ENCODE measurements at places on chromosomes 2 and 18. TPM values are rescaled to one million over a fixed set of nuclear protein-coding genes. Genes with fewer than 3 reads are reported as not detected.

DNA sequence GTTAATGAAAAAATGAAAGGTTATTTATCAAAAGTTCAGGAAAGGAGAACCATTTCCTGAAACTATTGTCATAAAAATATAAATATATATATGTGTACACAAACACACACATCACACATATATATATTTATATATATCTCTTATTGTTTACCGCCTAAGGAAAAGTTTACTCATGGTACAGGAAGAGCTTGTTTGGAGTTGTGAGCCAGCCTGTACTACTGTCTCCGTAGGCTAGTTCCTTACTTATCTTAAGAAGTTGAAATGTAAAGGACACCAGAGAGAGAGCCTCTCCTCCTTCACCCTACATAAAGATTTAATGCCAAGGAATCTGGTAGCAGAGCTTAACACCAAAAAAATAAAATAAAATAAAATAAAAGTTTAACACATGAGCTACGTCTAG is 19.6 kb downstream of the DSC1 start:
- H3K36me3 ChIP-seq, result no peaks in the 10 kb centered on the region
- H3K27ac ChIP-seq, result no peak overlapping the region
- H3K4me1 ChIP-seq, result no peaks in the 10 kb centered on the region

DNA sequence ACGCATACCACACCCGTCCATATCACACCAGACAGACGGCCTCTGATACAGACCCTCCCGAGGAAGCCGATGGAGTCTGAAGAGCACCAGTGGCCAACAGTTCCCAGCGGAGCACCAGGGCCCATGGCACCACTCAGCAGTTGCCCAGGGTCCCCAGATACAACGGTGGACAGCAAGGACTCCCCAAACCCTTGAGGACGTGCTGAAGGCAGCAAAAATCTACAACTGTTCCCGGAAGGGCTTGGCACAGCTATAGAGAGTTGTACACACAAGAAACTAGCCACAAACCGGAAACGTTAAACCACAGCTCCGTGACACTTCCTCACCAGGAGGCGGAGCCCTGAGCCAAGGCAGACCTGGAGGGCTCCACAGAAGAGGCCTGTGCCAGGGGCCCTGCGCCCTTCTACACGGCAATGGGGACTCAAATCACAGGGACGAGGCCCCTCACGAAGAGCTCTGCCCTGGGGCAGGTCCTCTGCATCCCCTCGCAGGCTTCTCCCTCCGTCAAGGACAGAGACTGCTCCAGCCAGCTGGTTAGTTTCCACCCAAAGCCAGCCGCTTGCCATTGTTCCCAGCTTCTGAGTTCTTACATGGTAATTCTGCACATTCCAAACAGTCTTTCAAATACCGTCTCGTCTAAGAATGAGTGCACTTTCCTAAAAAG is 133.4 kb downstream of the HDAC4 start:
- H3K36me3 ChIP-seq, result peaks cover 25% of the 10 kb centered on the region
- H3K4me1 ChIP-seq, result peaks cover 73% of the 10 kb centered on the region
- H3K27me3 ChIP-seq, result peaks cover 5% of the 10 kb centered on the region
- DNase-seq, result peak; percentile 91
- peak overlapping the region; percentile 82 for H3K27ac ChIP-seq

The MPP4 gene
- total RNA-seq, result not detected

- H3K4me1 ChIP-seq, result peaks cover 2% of the 10 kb centered on the region
- H3K27ac ChIP-seq, result no peak overlapping the region
- no peak for DNase-seq
- H3K27me3 ChIP-seq, result no peaks in the 10 kb centered on the region
These were observed 509.5 kb downstream of the EIPR1 start for GRCh38 chr2:2868085-2868484.

GRCh38 chr18:71293322-71293721 is 1004.5 kb downstream of the SOCS6 start:
- H3K27me3 ChIP-seq, result no peaks in the 10 kb centered on the region
- DNase-seq, result no peak
- H3K27ac ChIP-seq, result no peak overlapping the region

The GALNT5 gene
- not detected for total RNA-seq

- H3K36me3 ChIP-seq, result no peaks in the 10 kb centered on the region
- no peak overlapping the region for H3K4me3 ChIP-seq
- peaks cover 10% of the 10 kb centered on the region for H3K27me3 ChIP-seq
- DNase-seq, result no peak
These were observed 67.4 kb downstream of the MEP1B start for GRCh38 chr18:32257084-32257785.

DNA sequence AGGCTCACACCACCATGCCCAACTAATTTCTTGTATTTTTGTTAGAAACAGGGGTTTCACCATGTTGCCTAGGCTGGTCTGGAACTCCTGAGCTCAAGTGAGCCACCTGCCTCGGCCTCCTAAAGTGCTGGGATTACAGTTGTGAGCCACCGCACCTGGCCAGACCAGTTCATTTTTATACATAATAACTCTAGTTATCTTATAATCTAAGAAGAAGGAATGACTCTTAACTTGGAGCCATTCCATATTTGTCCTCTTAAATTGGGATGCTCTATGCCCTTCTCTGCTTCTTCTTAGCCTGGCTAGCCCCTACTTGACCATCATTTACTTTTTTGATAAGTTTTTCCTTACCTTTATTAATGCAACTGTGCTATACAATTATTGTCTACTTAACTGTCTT is 2.9 kb downstream of the RBM44 start:
- DNase-seq, result no peak
- H3K4me3 ChIP-seq, result no peak overlapping the region
- peaks cover 3% of the 10 kb centered on the region for H3K27me3 ChIP-seq
- H3K27ac ChIP-seq, result no peak overlapping the region
- no peaks in the 10 kb centered on the region for H3K36me3 ChIP-seq

- DNase-seq, result no peak
- peaks cover 18% of the 10 kb centered on the region for H3K4me1 ChIP-seq
- no peaks in the 10 kb centered on the region for H3K27me3 ChIP-seq
- no peak overlapping the region for H3K27ac ChIP-seq
- H3K4me3 ChIP-seq, result no peak overlapping the region
- no peaks in the 10 kb centered on the region for H3K36me3 ChIP-seq
These were observed 12.6 kb downstream of the CYRIA start for GRCh38 chr2:16653083-16653375.

GRCh38 chr2:3627500-3628100 is 30.4 kb upstream of the ALLC start:
- no peaks in the 10 kb centered on the region for H3K4me1 ChIP-seq
- H3K4me3 ChIP-seq, result no peak overlapping the region
- DNase-seq, result no peak
- H3K36me3 ChIP-seq, result no peaks in the 10 kb centered on the region
- peaks cover 5% of the 10 kb centered on the region for H3K27me3 ChIP-seq

- H3K36me3 ChIP-seq, result no peaks in the 10 kb centered on the region
- H3K27me3 ChIP-seq, result no peaks in the 10 kb centered on the region
- no peak overlapping the region for H3K4me3 ChIP-seq
- DNase-seq, result no peak
- no peaks in the 10 kb centered on the region for H3K4me1 ChIP-seq
These were observed 165.3 kb downstream of the TNS1 start for GRCh38 chr2:217837530-217837929.

- peaks cover 16% of the 10 kb centered on the region for H3K4me1 ChIP-seq
- no peak overlapping the region for H3K27ac ChIP-seq
- DNase-seq, result no peak
- H3K4me3 ChIP-seq, result no peak overlapping the region
These were observed 163.2 kb upstream of the NCK2 start for GRCh38 chr2:105581555-105581944.

- H3K4me3 ChIP-seq, result no peak overlapping the region
- H3K36me3 ChIP-seq, result peaks cover 6% of the 10 kb centered on the region
- peaks cover 35% of the 10 kb centered on the region for H3K4me1 ChIP-seq
- no peak overlapping the region for H3K27ac ChIP-seq
- no peaks in the 10 kb centered on the region for H3K27me3 ChIP-seq
These were observed 72.5 kb downstream of the COPS8 start for GRCh38 chr2:237158194-237158593.

The PARD3B gene
- total RNA-seq, result 0.09 TPM

GRCh38 chr2:233437439-233437955 is 83.2 kb downstream of the DGKD start:
- DNase-seq, result no peak
- no peak overlapping the region for H3K27ac ChIP-seq

DNA sequence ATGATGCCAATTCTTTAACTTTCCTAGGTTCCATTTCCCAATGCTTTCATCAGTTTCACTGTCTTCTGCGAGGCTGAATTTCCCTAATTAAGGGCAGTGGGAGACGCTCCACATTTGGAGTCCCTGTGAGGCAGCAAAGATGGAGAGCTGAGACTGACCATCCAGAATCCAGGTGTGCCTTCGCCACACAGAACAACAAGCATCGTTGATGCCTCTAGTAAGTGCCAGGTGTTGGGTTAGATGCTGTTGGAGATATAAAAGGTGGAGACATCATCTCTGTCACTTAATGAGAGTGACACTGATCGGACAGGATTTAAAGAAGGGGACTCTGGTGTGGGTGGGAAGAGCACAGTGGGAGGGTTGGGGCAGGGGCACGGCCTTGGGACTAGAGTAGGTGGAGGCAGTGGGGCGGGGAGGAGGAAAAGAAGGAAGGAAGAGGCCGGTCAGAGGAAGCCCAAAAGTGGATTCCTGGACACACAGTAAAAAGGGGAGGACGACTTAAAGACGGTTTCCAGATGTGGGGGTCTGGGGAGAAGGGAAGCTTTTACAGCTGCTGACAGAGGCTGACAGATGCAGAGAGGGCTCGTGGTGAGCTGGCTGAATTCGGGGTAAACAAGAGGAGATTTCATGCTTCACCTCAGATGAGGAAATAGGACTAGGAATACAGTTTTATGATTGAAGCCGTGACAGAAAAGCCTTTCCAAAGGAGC is 113.0 kb downstream of the BCL2 start:
- peaks cover 79% of the 10 kb centered on the region for H3K4me1 ChIP-seq
- H3K27me3 ChIP-seq, result no peaks in the 10 kb centered on the region
- H3K27ac ChIP-seq, result peak overlapping the region; percentile 87
- peaks cover 64% of the 10 kb centered on the region for H3K36me3 ChIP-seq
- DNase-seq, result no peak

GRCh38 chr18:4986677-4987076 is 210.4 kb downstream of the AKAIN1 start:
- H3K4me3 ChIP-seq, result no peak overlapping the region
- H3K27ac ChIP-seq, result no peak overlapping the region
- no peak for DNase-seq
- H3K36me3 ChIP-seq, result no peaks in the 10 kb centered on the region
- H3K4me1 ChIP-seq, result no peaks in the 10 kb centered on the region
- no peaks in the 10 kb centered on the region for H3K27me3 ChIP-seq

The ATIC gene
- total RNA-seq, result 296 TPM

The XDH gene
- total RNA-seq, result not detected

- no peaks in the 10 kb centered on the region for H3K4me1 ChIP-seq
- no peak overlapping the region for H3K4me3 ChIP-seq
- DNase-seq, result no peak
- peaks cover 2% of the 10 kb centered on the region for H3K27me3 ChIP-seq
- H3K27ac ChIP-seq, result no peak overlapping the region
These were observed 40.3 kb upstream of the KLF7 start for GRCh38 chr2:207206011-207206410.

The ZBTB7C gene
- 0.07 TPM for total RNA-seq

GRCh38 chr2:8475349-8476031 is 206.4 kb upstream of the ID2 start:
- H3K4me1 ChIP-seq, result peaks cover 79% of the 10 kb centered on the region
- peak overlapping the region; percentile 74 for H3K27ac ChIP-seq
- peaks cover 16% of the 10 kb centered on the region for H3K36me3 ChIP-seq
- H3K4me3 ChIP-seq, result no peak overlapping the region
- DNase-seq, result no peak

- DNase-seq, result peak; percentile 14
- peaks cover 12% of the 10 kb centered on the region for H3K4me1 ChIP-seq
- H3K4me3 ChIP-seq, result peak overlapping the region; percentile 38
- no peaks in the 10 kb centered on the region for H3K27me3 ChIP-seq
These were observed 116.2 kb downstream of the STPG4 start for GRCh38 chr2:47038656-47039488.

The MGAT4A gene
- total RNA-seq, result 44.6 TPM

GRCh38 chr2:3453190-3453999 is 65.9 kb downstream of the ADI1 start:
- no peaks in the 10 kb centered on the region for H3K4me1 ChIP-seq
- peaks cover 22% of the 10 kb centered on the region for H3K36me3 ChIP-seq
- no peak overlapping the region for H3K4me3 ChIP-seq
- no peak overlapping the region for H3K27ac ChIP-seq
- no peaks in the 10 kb centered on the region for H3K27me3 ChIP-seq

DNA sequence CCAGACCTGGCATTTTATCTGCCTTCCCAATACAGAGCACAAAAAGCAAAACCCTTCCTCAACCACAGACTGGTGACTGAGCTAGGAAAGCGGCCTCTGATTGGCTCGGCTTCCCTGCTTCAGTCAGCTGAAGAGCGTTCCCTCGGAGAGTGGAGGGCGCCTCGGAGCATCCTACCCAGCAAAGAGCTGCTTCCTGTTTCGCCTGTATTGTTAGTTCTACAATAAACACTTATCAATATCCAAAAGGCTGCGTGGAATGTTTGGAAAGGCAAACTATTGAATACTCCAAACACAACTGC is 125.0 kb downstream of the CACNB4 start:
- peaks cover 24% of the 10 kb centered on the region for H3K4me1 ChIP-seq
- DNase-seq, result no peak
- H3K4me3 ChIP-seq, result no peak overlapping the region
- H3K36me3 ChIP-seq, result no peaks in the 10 kb centered on the region

The TFPI gene
- total RNA-seq, result 0.50 TPM

The MYO7B gene
- 0.30 TPM for total RNA-seq

DNA sequence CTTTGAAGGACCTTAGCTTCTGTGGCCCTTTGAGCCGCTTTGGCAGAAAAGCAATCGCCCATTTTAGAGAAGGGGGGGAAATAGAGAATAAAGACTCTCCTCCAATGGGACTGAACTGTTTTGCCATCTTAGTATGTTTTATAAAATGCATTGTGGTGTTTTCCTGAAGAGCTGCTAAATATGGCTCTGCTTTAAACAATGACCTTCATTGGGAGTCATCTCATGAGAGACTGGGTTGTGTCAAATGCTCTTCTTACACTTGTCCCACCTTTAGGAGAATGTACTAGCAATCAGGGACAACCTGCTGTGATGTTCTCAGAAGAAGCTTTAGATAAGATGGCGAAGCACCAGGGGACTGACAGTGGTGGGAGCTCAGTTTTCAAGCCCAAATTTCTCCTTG is 418.9 kb upstream of the POU3F3 start:
- H3K27ac ChIP-seq, result no peak overlapping the region
- H3K4me1 ChIP-seq, result peaks cover 3% of the 10 kb centered on the region
- no peak overlapping the region for H3K4me3 ChIP-seq
- DNase-seq, result no peak

The C2orf66 gene
- total RNA-seq, result 0.25 TPM

- peaks cover 4% of the 10 kb centered on the region for H3K4me1 ChIP-seq
- H3K36me3 ChIP-seq, result no peaks in the 10 kb centered on the region
- H3K27ac ChIP-seq, result no peak overlapping the region
- no peak overlapping the region for H3K4me3 ChIP-seq
- H3K27me3 ChIP-seq, result peaks cover 72% of the 10 kb centered on the region
- no peak for DNase-seq
These were observed 161.2 kb upstream of the SIX2 start for GRCh38 chr2:45170191-45171135.

The HOXD11 gene
- total RNA-seq, result not detected

- no peak overlapping the region for H3K4me3 ChIP-seq
- H3K27ac ChIP-seq, result no peak overlapping the region
- DNase-seq, result no peak
- H3K27me3 ChIP-seq, result no peaks in the 10 kb centered on the region
- no peaks in the 10 kb centered on the region for H3K36me3 ChIP-seq
These were observed 660.1 kb downstream of the ADCYAP1 start for GRCh38 chr18:1564793-1565192.

The LRRTM4 gene
- total RNA-seq, result not detected
